HFFc6 (cell line): ENCODE measurements at places on chromosomes 3 and 15. TPM values are rescaled to one million over a fixed set of nuclear protein-coding genes. Genes with fewer than 3 reads are reported as not detected.
A peak's percentile ranks its signal among the peaks of the same experiment; 100 is the strongest.

The B2M gene
- 732 to 947 TPM (median 776 TPM) in 3 replicates for total RNA-seq

The SLC12A8 gene
- total RNA-seq: 2.1 to 3.9 TPM (median 2.5 TPM) in 3 replicates

The ECE2 gene
- not detected in 2 replicates for total RNA-seq

The PLS1 gene
- 0.45 to 1.2 TPM (median 1.0 TPM) in 3 replicates for total RNA-seq

The HLTF gene
- total RNA-seq: 26.2 to 37.5 TPM (median 32.4 TPM) in 3 replicates

The INSYN1 gene
- 0.16 to 1.9 TPM (median 1.8 TPM) in 3 replicates for total RNA-seq

The UROC1 gene
- total RNA-seq: not detected in 3 replicates

The DNASE1L3 gene
- total RNA-seq: not detected in 3 replicates

The NEK4 gene
- 19.1 and 22.7 TPM in 2 replicates for total RNA-seq

- DNase-seq: no peak
Observed at GRCh38 chr3:41093476-41093875, 105.8 kb upstream of the CTNNB1 start.

DNA sequence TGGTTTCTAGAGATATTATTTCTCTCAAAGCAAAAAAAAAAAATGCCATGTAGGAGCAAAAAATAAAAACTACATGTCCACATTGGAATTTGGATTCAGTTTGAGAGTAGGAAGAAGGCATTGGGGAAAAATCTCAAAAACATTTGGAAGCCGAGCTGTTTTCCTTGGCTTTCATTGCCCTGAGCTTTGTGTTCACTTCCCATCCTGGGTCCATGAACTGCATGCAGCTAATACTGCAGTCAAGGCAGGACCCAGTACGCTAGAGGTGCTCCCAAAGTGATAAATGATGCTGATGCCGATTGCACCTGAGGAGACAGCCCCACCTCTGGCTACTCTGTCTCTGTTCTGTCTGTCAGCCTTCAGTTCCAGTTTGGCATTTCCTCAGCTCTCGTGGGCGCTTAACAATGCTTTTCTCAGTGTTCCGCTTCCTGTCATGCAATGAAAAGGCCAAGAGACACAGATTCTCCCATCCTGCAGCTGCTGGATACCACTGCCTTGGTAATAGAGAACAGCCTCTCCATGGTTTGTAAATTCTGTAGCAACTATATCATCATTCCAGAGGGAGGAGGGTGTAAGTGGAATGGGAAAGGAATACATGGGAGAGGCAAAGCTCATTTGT is 181.8 kb downstream of the RYR3 start:
- no peak for DNase-seq

GRCh38 chr3:165523801-165524200 is 313.4 kb downstream of the BCHE start:
- no peak for DNase-seq

DNA sequence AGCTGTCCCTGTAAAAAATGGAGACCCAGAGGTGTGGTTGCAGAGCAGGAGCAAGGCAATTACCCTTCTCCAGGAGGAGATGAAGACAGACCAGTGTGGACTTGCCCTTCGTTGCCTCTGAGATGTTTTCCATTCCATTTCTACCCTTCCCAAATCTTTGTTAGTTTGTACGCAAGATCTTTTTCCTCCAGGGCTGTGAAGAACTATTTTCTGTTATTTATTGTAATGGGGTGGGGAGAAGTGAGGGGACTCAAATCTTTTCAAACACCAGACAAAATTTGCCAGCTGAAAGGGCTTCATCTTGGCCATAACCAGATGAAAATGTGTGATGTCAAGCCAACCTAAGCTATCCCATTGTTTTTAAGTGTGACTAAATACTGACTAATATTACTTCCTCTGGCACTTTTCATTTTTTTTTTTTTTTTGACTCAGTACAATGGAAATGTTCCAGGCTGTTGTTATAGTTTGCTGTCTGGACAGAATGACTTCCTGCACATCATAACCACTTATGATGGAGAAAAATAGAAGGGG is 271.3 kb upstream of the TPRG1 start:
- DNase-seq: peak; percentile 69

- DNase-seq: no peak
Observed at GRCh38 chr15:64611085-64611725, 150.8 kb downstream of the ZNF609 start.

DNA sequence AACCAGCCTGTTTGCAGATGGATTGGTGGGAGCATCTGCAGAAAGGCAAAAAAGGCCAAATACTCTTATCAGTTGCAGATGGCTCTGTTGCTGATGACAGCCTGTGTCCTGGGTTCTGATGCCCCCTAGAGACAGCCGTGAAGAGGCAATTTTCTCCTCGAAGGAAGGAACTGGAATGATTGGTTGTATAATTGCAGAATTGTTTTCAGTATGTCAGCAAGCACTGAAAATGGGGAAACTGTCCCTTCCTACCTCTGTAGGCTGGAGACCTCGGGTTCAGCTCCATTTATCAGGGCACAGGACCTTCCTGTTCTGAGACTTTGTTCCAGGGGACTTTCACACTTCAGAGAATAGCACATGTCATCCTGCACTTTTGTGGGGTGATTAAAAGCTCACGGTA is 103.0 kb downstream of the PGPEP1L start:
- peak; percentile 59 for DNase-seq

GRCh38 chr3:3366386-3366785 is 186.9 kb upstream of the CRBN start:
- DNase-seq: no peak

- no peak for DNase-seq
Observed at GRCh38 chr3:193548406-193548805, 6.3 kb downstream of the ATP13A4 start.

GRCh38 chr3:135078283-135078682 is 283.2 kb downstream of the EPHB1 start:
- no peak for DNase-seq

- DNase-seq: no peak
Observed at GRCh38 chr3:181326637-181327223, 337.2 kb upstream of the DNAJC19 start.

GRCh38 chr3:170511371-170511770 is 74.5 kb downstream of the SLC7A14 start:
- DNase-seq: no peak

DNA sequence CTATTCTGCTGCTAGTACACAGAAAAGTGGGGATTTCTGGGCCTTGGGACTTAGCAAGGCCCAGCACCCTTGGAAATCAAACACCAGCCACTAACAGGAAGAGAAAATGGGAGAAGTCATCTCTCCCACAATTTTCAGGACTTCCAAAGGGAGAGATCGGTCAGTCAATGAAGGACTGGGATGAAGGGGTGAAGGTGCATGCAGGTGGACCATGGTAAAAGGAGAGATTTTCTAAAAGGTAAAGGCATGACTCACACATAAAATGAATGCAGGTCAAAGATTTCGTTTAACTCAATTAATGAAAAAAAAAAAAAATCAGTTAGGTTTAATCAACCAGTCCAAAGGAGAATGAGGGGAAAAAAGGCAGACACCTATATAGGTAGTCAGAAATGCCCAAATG is 176.4 kb upstream of the PROK2 start:
- no peak for DNase-seq

DNA sequence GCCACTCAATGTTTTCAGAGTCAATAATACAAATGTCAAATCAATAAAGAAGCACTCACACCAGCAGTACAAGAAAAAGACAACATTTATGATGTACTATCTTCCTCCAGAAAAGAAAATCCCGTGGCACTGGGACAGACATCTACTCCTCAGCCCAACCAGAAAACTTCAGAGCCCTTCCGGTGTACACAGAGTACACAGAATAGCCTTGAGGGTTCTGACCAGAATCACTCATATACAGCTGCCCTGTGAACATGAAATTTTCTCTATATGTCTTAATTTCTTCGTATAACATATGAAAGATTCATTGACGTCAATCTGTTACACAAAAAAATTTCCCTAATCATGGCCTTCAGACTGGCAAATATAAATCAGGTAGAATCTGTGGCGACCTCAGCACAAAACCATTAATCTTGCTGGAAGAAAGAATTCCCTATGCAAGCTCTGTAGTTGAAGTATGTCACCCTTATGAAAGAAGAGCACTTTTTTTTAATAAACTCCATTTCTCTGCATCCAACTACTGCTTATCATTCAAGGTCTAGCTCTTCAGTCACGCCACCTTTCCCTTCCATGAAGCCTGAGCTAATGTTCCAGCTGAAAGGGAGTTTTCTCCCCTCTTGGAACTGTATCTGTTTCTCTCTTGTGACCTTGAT is 53.8 kb upstream of the PLAAT1 start:
- DNase-seq: no peak

DNA sequence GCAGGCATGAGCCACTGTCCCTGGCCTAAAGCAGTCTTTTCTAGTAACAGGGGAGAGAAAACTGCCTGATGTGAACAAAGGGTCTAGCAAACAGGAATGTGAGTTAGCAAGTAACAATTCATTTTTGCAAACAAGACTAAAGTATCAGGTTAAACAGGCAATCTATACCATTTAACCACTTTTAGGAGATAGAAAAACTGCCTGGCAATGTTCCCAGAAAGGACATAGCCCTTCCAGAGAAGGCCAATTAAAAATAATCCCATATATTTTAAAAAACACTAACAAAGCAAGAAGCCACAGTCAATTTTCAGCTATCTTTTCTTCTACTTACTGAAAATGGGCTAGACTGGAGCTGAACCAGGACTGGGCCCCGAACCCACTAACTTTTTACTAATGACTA is 6.3 kb downstream of the RBSN start:
- DNase-seq: no peak

GRCh38 chr15:58135511-58136174 is 2.5 kb upstream of the AQP9 start:
- no peak for DNase-seq

- DNase-seq: no peak
Observed at GRCh38 chr3:170712336-170712735, 126.5 kb upstream of the SLC7A14 start.

DNA sequence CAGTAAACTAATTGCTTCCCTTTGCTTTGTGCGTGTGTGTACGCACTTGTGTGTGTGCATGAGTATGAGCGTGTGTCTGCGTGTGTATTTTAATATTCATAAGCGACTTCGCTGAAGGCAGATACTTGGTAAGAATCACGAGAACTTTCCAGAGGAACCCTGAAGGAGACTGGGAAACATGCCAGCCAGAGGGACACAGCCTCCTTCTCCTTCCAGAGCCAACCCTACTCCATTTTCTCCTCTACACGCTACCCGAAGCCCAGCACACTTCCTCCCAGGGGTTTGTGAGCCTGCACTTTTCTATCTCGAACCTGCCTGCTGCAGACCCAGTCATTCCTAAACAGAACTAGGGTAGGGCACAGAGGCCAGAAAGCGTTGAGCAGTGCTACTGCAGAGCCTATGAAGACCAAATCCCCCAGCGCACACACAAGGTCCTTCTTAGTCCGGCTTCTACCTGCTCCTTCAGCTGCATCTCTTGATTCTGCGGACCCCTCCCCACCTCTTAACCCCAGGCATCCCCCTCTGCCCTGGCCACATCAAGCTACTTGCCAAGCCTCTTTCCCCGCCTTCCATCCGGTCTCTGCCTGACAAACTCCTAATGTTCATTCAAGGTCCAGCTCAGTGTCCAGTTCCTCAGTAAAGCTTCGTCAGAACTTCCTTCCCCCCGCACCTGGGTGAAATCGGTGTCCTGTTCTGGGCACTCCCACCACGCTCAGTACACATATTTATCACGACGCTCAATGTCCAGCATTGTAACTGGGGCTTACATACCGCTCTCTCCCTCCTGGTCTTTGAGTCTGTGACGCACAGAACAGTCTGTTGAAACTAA is 191.8 kb downstream of the FAM43A start:
- DNase-seq: no peak

GRCh38 chr3:61876797-61877196 is 315.4 kb downstream of the PTPRG start:
- no peak for DNase-seq

DNA sequence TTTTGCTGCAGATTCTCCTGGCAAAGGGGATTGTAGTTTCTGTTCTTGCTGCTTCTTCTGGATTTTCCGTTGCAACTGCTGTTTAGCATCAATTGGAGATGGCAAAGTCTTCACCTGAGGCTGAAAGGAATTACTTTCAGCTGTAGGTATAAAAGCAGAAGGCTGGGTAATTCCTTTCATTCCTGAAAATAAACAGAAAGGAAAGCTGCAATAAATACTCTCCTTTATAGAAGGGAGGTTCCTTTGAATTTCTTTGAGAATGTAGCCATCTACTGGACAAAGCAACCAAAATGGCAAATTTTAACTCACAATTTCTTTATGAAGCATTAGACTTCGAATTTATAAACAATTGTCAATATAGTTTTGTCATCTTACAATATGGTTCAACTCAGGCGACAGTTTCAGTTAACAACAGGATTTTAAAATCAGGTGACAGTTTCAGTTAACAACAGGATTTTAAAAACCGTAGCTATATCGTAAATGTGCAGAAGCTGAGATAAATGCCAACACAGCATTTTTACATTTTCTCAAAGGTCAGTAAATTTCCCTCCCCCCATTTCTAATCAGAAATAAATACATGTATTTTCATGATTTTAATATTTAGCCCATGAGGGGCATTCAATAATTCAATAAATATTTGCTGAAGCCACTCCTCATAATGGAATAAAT is 104.9 kb upstream of the NEDD4 start:
- no peak for DNase-seq

DNA sequence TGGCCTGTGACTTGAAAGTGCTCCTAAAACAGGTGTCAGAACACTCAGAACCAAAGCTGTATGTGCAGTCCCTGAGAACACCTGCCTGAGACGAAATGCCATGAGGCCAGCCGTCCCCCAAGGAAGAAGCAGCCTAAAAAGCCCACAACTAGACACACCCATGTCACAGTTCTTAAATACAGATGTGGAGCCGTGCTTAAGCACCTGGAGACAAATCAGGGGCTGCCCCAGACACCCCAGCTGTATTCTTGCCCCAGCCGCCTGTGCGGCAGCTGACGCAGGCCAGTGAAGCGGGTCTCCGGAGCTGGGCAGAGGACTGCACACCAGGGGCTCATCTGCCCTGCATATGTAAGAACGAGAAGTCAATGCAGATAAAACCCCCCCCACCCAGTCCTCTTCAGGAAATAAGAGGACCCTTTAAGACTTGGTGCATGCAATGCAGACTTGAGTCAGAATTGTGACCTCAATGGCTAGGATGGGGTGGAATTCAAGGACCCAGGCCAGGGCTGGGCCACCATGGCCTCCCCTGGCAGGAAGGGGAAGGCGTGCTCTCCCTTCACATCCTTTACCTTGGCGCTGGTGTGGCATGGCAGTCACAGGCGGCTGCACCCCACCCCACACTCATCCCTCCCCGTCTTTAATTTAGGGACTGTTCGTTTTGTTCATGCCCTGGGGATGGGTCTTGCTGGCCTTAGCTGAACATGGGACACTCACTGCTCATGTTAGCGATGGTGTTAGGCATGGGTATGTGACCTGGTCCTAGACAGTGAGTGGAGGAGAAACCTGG is 27.7 kb upstream of the PLXNA1 start:
- DNase-seq: no peak

GRCh38 chr15:59111251-59111650 is 6.3 kb downstream of the CCNB2 start:
- DNase-seq: no peak

GRCh38 chr15:21260966-21261395 is 179.3 kb downstream of the POTEB3 start:
- DNase-seq: no peak

- no peak for DNase-seq
Observed at GRCh38 chr15:72783004-72783639, 436 bp downstream of the ADPGK start.

- peak; percentile 17 for DNase-seq
Observed at GRCh38 chr3:152969557-152970300, 134.8 kb downstream of the P2RY1 start.
